ENCODE measurements at places on chromosomes 12 and 14. TPM values are rescaled to one million over a fixed set of nuclear protein-coding genes. Genes with fewer than 3 reads are reported as not detected.

Gene HOXC11
- 9.5 TPM for total RNA-seq

Gene PLXNC1
- 16.2 TPM for total RNA-seq

Gene ADAMTS20
- total RNA-seq = not detected

Gene KLHL33
- total RNA-seq = 0.15 TPM

Gene CLEC4D
- not detected for total RNA-seq
